SK-MEL-5 (cell line): ENCODE measurements at places on chromosomes 3 and 15.

DNA sequence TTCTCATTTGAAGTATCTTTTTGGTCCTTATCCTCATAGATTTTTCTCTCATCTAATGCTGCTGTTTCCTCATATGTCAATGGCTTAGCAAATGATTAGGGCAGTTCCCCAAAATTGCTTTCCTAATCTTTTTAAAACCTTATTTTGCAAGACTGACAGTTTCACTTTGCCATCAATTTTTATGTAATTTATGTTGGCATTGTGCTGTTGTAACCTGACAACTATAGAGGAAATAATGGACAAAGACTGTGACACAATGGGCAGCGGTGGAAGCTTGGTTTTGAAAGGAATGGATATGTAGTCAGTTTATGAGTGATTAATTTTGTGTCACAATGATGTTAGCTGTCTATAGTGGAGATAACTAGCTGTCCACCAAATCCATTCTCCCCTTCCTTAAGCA, 10.6 kb upstream of the SH3BP5 start:
- no peak for DNase-seq

DNA sequence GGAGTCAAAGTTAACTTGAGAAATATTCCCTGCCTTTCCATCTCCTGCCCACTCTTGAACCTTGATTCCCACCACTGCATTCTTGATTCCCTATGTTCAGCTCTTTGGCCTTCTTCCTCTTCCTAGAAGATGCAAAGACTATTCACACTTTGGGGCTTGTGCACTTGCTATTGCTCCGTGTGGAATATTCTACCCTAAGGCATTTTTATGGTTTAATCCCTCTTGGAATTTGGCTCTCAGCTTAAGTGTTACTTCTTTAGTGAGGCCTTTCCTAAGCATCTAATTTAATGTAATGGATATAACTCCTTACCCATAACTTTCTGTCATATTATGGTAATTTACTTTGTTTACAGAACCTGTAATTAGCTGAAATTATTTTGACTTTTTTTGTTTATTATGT, 318.9 kb upstream of the COL8A1 start:
- no peak for DNase-seq

- no peak for DNase-seq
Observed at GRCh38 chr15:88674661-88675060, 35.8 kb downstream of the ISG20 start.

DNA sequence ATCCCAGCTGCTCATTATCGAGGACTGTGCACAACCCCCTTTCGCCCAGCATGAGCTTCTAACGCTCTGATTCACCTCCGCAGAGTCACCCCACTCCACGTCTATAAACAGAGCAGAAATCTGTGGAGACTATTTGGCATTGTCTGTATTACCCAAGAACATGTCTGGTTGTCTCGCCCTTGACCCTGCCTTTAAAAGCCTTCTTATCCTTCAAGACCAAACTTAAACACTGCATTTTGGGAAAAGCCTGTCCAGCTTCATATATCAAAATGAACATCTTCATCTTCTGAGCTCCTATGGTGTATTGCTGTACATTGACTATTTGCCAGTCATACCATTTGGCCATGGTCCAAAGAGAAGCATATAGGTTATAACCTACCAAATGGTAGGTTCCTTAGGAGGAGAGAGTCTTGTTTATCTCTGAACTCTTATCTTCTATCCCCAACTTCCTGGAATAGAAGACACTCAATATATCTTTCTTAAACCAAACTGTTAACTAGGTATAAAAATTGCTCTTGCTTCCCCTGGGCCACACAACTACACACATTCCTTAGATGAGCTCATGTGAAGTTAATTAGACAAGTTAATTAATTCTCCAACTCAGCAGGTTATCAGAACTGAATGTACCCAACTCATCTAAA, 90.1 kb downstream of the FBN1 start:
- no peak for DNase-seq

DNA sequence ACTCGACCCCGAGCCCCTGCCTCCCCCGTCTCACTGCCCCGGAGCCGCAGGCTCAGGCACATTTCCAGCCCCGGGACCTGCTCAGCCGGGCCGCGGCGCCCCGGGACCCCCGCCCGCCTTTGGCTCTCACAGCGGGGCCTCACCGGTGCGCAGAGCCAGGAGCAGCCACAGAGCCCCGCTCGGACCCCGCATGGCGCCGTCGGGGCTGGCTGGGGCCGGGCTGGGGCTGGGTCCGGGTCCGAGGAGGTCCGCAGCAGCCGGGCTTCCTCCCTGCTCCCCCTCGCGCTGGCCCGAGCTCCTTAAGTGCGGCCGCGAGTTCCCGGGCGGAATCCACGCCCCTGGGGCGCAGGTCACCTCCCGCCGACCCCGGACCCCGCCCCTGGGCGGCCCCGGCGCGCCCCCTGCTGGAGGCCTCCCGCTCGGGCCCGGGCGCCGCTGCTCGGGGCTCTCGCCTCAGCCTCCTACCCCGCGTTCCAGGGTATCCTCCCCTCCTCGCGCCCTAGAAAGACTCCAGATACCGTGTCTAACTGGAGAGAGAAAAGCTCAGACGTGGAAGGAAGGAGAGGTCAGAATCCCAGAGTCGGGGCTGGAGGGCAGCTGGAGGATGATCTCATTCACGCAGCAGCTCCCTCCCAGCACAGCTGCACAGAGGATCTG, at the start of gene MELTF:
Gene MELTF (minus strand): TSS at position 307 of the 657 bp plus-strand sequence. CDS start 115 bp downstream, at position 192.
- DNase-seq = peak; percentile 75

GRCh38 chr3:112639455-112640225, 1.3 kb downstream of the CCDC80 start:
- DNase-seq = no peak

- no peak for DNase-seq
Observed at GRCh38 chr3:54131890-54132289, 9.5 kb downstream of the CACNA2D3 start.

- DNase-seq = no peak
Observed at GRCh38 chr3:172270557-172271166, 177.6 kb downstream of the GHSR start.
